ENCODE measurements at places on chromosomes 7 and 10. TPM values are rescaled to one million over a fixed set of nuclear protein-coding genes. Genes with fewer than 3 reads are reported as not detected.

PPP1R3C gene
- total RNA-seq: 28.3 TPM

DGKI gene
- total RNA-seq: 0.82 TPM

CAMK1D gene
- total RNA-seq: 7.8 TPM

SFXN4 gene
- total RNA-seq: 50.1 TPM

HSPA14 gene
- total RNA-seq: 44.9 TPM

AKR1D1 gene
- not detected for total RNA-seq

SPDYE2B gene
- total RNA-seq: not detected

OR2F1 gene
- total RNA-seq: not detected

SKIDA1 gene
- 0.74 TPM for total RNA-seq

HOXA5 gene
- 5.9 TPM for total RNA-seq

CALML5 gene
- total RNA-seq: not detected

SPDYE11 gene
- not detected for total RNA-seq

SFTPD gene
- 0.31 TPM for total RNA-seq

EIF5AL1 gene
- total RNA-seq: 2.3 TPM

CPA4 gene
- total RNA-seq: 8.4 TPM

PNLIPRP2 gene
- total RNA-seq: not detected

SPDYE9 gene
- not detected for total RNA-seq

SOSTDC1 gene
- total RNA-seq: not detected

AEBP1 gene
- total RNA-seq: 0.06 TPM

CALML3 gene
- not detected for total RNA-seq

EBLN1 gene
- not detected for total RNA-seq

FAM237B gene
- not detected for total RNA-seq

SLC18A3 gene
- not detected for total RNA-seq

RAPGEF5 gene
- total RNA-seq: 0.25 TPM

HHEX gene
- total RNA-seq: 11.7 TPM

FLNC gene
- 5.3 TPM for total RNA-seq

DNAH11 gene
- 0.63 TPM for total RNA-seq

TFEC gene
- total RNA-seq: not detected

GALNT17 gene
- not detected for total RNA-seq

GNGT1 gene
- total RNA-seq: not detected

HKDC1 gene
- 11.8 TPM for total RNA-seq

TSPAN12 gene
- total RNA-seq: 0.79 TPM

GIMAP1 gene
- not detected for total RNA-seq

RNF32 gene
- 1.3 TPM for total RNA-seq

CHCHD1 gene
- total RNA-seq: 75.1 TPM

TRIL gene
- total RNA-seq: not detected

ZNF488 gene
- 11.7 TPM for total RNA-seq

TBXAS1 gene
- 15.8 TPM for total RNA-seq

IFRD1 gene
- total RNA-seq: 26.7 TPM

HOXA4 gene
- total RNA-seq: 2.3 TPM

MMRN2 gene
- 1.0 TPM for total RNA-seq

ARHGAP22 gene
- total RNA-seq: 4.0 TPM

FGL2 gene
- not detected for total RNA-seq

SYT15 gene
- total RNA-seq: 2.7 TPM

CYP17A1 gene
- not detected for total RNA-seq

PTN gene
- total RNA-seq: not detected

PDGFA gene
- 28.9 TPM for total RNA-seq

MMD2 gene
- total RNA-seq: not detected

EGFR gene
- total RNA-seq: 82.3 TPM

MGAM2 gene
- 0.01 TPM for total RNA-seq

PRKCQ gene
- 4.3 TPM for total RNA-seq

HTRA1 gene
- 52.0 TPM for total RNA-seq

CEP55 gene
- 53.3 TPM for total RNA-seq

EZH2 gene
- total RNA-seq: 19.2 TPM

NKX1-2 gene
- 0.03 TPM for total RNA-seq

MYL10 gene
- total RNA-seq: not detected
